GM19239 (cell line): ENCODE measurements at places on chromosomes 1 and 21.

DNA sequence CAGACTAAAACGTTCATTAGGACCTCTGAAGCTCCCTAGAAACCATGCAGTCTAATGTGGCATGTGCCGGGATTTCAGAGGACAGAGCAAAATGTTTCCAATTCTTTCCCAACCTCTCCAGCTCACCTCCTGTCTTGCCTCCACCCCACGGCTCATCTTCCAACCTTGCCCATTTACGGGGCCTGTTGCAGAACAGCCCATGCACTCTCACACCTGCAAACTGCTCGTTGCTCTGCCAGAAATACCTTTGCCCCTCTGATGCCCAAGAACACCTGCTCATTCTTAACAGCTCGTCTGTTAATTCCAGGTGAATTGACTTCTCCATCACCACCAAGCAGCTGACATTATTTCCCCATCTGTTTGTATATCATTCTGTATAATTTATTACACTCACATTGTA lies 53.9 kb upstream of the LBR start:
- DNase-seq, result no peak

DNA sequence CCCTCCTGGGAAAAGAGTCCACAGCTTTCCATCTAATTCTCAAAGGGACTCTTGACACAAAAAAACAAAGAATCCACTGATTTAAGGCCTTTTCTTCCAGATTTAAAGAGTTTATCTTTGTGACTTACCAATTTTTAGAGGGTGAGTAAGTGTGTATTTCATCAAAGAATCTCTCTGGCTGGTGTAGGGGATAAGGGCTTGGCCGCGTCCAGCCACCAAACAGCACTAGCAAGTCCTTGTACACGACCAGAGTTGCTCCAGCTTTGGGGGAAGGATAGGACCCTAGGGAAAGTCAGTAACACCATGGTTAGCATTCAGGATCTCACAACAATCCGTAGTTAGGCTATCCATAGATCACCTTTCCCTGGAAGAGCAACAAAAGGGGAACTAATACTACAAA lies 19.5 kb upstream of the CPLANE2 start:
- DNase-seq, result no peak

DNA sequence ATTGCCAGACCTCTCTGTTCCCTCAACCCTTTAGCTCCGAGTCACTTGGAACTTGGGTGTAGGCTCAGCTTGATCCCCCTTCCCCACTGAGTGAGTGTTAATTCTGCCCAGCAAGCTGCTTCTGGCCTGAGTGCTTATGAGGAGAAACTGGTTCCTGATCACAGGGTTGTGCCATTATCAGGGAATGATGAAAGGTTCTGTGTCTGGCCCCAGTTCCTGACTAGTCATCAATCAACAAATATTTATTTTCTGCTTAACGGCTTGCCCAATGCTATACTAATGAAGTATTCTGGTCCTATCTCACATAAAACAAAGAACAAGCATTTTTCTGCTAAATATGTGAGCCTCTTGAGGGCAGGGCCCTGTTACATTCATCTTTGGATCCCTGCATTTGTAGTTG lies 20.8 kb downstream of the CC2D1B start:
- no peak for DNase-seq

GRCh38 chr21:33418691-33419090 lies 15.5 kb downstream of the IFNGR2 start:
- DNase-seq, result no peak

DNA sequence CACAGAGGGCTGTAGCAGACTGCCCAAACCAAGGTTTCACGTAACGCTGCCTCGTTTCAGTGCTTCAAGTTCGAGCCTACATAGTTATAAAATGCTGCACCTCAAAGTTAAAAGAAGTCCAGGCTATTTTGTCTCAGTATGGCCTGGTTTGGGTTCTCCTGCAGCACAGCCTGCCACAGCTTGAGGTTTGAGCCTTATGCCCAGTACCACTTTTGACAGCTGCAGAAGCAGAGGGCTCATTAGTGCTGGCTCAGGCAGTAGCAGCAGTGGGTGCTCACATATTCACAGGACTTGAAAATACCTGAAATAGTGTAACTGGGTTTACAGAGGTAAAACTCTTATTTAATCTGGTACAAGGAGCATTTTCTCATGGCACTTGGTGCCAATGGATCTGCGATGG lies 15.3 kb downstream of the SPATA46 start:
- DNase-seq, result no peak
